ENCODE measurements at places on chromosomes 3 and 15.

- no peak for DNase-seq
These were observed 73.9 kb downstream of the SEC22A start for GRCh38 chr3:123275691-123276090.

DNA sequence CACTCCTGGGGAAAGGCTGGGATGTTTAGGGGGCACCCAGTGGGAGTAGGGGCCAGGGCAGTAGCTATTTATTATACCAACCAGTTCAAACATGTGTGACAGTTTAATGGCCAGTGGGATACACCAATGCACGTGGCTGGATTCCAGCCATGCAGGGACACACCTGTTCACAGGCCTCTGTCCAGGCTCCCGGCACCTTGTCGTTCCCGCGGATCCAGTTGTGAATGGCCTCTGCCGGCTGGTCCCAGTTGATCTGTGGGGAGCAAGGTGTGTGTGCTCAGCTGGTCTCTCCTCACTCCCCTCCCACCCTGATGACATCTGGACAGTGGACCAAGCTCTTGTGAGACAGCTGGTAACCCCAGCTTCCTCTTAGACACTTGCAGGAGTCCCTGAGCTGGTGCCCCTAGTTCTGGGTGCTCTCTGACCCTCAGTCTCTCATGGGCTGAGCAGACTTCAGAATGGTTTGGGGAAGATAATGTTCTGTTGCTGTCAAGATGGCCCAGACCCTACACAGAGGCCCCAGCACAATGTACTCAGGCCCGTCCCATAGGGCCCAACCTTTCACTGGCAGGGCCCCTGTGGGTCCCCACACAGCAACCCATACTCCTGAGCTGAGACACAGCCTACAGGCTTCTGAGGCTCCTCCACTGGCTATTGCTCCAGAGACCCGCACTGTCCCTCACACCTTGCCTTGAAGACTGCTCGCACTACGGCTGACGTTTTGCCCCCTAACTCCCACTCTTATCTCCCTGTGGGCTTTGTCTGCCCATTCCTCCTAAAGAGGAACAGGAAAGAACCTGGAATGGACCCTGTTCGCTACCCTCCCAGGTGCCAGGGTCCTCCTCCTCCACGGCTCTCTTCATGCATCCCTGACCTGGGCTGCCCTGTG lies 25.8 kb downstream of the ALDH1L1 start:
- DNase-seq = no peak

GRCh38 chr3:157738441-157738840 lies 235.2 kb upstream of the VEPH1 start:
- DNase-seq = no peak

GRCh38 chr3:41111011-41111410 lies 88.3 kb upstream of the CTNNB1 start:
- no peak for DNase-seq

- no peak for DNase-seq
These were observed 46.2 kb upstream of the TEX55 start for GRCh38 chr3:119099785-119100184.

DNA sequence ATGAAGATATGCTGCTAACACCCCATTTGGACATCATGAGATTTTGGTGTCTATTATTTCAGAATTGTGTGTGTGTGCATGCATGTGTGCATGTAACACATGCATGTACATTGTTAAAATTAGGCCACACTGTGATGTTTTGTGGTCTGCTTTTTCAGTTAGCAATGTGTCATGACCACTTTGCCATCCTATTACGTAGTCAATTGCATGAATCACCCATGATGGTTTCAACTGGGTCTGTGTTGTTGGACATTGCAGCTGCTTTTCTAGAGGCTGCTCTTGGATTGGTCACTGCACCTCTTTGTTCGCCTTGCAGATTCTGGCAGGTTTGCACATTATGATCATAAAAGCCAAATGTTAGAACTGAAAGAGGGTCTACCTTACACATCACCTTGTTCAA lies 101.0 kb upstream of the THBS1 start:
- DNase-seq = peak; percentile 19

GRCh38 chr15:59703979-59704796 lies 15.1 kb upstream of the BNIP2 start:
- DNase-seq = no peak

GRCh38 chr15:73303636-73304035 lies 65.1 kb downstream of the HCN4 start:
- no peak for DNase-seq

GRCh38 chr15:67110361-67110781 lies 45.0 kb downstream of the SMAD3 start:
- DNase-seq = peak; percentile 94

DNA sequence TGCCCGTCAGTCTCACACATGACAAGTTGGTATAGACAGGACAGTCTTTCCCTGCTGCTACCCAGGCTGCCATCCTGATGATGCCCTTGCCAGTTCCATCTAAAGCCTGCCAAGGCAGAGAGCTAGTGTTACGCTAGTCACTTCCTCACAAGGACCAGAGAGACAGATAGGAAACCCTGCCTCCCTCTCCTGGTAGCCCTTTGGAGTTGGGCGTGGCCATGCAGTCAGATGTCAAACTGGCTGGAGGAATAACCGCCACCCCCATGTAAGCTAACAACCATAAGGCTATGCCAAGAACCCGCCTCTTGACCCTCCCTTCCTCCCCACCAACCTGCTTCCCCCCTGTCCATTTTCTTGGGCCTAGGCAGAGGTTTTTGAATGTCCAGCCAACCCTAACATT lies 2.8 kb downstream of the TMEM115 start:
- DNase-seq = peak; percentile 46

DNA sequence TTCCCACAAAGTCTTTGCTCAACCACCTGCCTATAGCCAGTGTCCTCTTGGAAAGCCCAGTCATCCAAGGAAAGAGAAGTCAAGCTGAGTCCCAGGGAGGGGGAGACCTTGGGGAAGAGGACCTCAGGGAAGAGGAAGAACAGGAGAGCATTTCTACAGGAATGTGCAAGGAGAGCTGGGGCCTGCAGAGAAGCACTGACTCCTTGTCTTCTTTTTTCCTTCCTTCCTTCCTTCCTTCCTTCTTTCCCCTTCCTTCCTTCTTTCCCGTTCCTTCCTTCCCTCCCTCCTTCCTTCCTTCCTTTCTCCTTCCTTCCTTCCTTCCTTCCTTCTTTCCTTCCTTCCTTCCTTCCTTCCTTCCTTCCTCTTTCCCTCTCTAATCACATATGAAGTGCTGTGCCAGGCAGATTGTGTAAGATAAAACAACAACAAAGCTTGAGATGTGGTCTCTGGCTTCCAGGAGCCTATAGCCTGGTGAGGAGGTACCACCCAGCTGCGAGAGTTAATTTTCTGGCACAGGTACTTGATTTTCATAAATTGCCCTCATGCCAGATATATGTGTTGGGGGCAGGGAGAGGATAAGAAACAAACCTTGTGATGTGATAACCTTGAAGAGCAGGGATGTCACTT lies 70.0 kb downstream of the NOX5 start:
- DNase-seq = no peak

GRCh38 chr15:31400222-31400927 lies 73.7 kb downstream of the KLF13 start:
- DNase-seq = no peak

DNA sequence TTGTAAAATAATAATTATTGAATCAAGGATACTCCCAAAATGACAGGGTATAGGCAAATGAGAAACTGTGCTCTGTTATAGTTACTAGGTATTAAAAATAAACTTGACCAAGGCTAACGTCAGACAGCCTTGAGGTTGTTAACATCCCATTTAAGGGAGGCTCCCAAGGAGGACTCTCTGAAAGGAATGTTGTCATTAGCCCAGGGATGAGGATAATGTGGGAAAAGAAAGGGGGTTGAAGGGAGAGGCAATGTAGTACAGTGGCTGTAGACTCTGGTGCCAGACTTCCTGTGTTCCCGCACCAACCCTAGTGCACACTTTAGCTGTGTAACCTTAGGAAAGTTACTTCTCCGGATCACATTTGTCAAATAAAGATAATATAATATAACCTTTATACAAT lies 47.0 kb upstream of the RARB start:
- DNase-seq = no peak

DNA sequence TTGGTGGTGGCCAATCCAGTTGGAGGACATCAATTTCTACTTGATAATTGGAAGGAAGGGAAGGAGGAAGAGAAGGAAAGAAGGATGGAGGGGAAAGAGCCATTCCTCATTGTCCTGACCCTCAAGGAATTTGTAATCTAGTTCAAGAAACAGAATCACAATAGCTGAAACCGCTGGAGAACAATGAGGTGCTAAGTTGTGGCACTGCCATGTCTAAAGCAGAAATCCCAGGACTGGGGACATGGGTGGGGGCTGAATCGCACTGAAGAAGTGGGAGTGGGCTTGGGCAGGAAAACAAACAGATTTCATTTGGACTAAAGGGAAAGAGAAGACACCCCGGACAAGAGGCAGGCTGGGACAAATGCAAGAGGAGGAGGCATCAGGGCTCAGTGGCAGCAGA lies 183.6 kb downstream of the UACA start:
- DNase-seq = no peak

- no peak for DNase-seq
These were observed 302.2 kb upstream of the TPM1 start for GRCh38 chr15:62740141-62741004.

- DNase-seq = peak; percentile 74
These were observed 18.1 kb downstream of the ARRDC4 start for GRCh38 chr15:97978401-97979139.

- DNase-seq = no peak
These were observed 133.8 kb upstream of the GMNC start for GRCh38 chr3:190996181-190996775.

- DNase-seq = no peak
These were observed 80.2 kb upstream of the TPM1 start for GRCh38 chr15:62962101-62962995.

DNA sequence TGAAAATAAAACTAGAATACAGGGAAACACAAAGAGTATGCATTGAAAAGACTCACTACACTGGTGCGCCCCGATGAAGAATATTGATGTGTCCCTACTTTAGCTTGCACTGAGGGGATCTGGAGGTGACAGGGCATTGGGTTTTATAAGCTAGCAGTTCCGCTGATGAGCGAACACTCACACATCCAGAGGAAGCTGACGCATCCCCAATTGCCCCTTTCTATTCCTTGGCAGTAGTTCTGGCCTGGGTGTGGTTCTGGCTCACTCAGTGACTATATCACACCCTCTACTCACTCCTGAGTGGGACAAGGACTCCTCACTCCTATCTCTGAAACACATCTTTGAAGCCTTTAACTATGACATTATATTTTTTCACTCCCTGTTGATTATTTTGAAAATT lies 71.0 kb downstream of the B3GNT5 start:
- no peak for DNase-seq

GRCh38 chr3:115671761-115672455 lies 48.6 kb downstream of the GAP43 start:
- DNase-seq = peak; percentile 17

- DNase-seq = no peak
These were observed 155.0 kb upstream of the GPR149 start for GRCh38 chr3:154584974-154585373.

DNA sequence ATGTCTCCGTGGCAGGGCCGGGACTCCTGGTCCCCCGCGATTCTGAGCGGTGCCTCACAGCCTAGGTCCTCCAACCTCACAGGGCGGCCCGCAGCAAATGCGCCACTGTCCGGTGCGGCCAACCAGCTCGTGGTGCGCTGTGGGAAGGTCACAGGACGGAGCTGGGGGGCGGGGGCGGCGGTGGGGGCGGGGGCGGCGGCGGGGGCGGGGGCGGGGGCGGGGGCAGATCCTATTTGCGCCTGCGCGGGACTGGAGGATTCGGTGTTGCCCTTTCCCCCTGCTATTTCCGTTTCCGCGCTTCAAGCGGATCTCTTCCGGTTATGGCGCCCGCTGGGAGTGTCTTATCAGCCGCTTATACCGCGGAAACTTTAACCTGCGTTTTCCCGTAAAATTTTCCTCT lies 106.7 kb upstream of the SNRPN start:
- peak; percentile 28 for DNase-seq

DNA sequence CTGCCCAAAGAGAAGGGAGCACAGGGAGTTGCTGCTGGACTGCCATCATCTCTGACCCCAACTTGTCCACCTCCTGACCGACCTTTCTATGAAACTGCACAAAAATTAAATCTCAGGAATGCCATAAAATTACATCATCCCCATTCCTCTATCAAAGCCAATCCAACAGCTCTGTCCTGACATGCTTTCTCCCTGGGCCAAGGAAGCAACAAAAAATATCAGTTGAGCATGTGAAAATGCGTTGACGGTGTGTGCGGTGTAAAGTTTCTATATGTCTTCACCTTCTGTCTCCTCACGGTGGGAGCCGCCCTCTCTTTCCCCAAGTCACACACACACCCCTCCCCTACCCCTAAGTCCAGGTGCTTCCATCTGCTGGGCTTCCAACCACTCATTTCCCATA lies 3.6 kb upstream of the ZNF774 start:
- DNase-seq = no peak

DNA sequence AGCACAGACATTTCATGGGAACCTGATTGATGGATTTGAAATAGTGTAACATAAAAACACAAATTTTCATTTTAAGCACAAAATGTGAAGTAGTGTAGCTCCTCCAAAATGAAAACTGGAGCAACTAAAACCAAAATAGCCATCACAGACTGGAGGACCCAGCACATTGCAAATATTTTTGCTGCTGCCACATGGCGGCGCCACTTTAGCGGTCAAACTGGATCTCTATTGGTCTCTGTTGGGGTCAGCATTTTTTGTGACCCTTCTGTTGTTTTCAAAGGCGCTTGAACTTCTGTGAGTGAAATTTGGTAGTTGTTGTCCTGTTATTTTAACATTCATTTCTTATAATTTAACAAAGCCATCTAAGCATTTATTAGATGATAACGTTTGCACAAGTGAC lies 259.9 kb downstream of the IL20RB start:
- no peak for DNase-seq

GRCh38 chr15:62847900-62848489 lies 194.6 kb upstream of the TPM1 start:
- peak; percentile 83 for DNase-seq

All from kidney tubule cell (primary cell).